ENCODE measurements at places on chromosomes 5 and 9. TPM values are rescaled to one million over a fixed set of nuclear protein-coding genes. Genes with fewer than 3 reads are reported as not detected.

DPYSL3 gene
- total RNA-seq, result 38.3 TPM

SOX30 gene
- total RNA-seq, result 0.23 TPM

COL5A1 gene
- total RNA-seq, result 16.0 TPM

RHOBTB3 gene
- total RNA-seq, result 86.4 TPM

TIGD6 gene
- total RNA-seq, result 0.75 TPM

IL4 gene
- not detected for total RNA-seq

SCGB3A1 gene
- not detected for total RNA-seq

MAST4 gene
- total RNA-seq, result 17.3 TPM

FAXDC2 gene
- 0.52 TPM for total RNA-seq

ADRA1B gene
- total RNA-seq, result 4.0 TPM

GABRA6 gene
- not detected for total RNA-seq

CER1 gene
- not detected for total RNA-seq

PDE8B gene
- 0.35 TPM for total RNA-seq

DNA sequence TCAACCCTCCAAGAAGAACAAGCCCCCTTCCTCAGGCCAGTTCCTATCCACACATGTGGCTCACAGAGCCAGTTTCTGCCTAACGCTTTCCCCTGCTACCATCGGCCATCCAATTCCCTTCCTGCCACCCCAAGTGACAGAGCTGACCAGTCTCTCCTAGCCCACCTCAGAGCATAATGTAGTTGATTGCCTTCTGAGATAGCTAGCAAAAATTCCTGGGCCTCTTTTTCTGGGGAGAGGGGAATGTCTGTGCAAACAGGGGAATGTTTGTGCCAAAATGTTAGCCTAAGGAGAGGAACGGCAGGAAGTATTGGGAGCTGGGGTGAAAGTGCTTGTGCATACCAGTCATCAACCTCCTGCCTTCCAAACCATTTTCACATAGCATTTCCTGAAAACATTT, 157.0 kb downstream of the PJA2 start:
- DNase-seq, result no peak

- DNase-seq, result no peak
Observed at GRCh38 chr9:89234205-89235067, 55.8 kb upstream of the SHC3 start.

- no peak for DNase-seq
Observed at GRCh38 chr5:156230887-156231286, 96.1 kb upstream of the SGCD start.

DNA sequence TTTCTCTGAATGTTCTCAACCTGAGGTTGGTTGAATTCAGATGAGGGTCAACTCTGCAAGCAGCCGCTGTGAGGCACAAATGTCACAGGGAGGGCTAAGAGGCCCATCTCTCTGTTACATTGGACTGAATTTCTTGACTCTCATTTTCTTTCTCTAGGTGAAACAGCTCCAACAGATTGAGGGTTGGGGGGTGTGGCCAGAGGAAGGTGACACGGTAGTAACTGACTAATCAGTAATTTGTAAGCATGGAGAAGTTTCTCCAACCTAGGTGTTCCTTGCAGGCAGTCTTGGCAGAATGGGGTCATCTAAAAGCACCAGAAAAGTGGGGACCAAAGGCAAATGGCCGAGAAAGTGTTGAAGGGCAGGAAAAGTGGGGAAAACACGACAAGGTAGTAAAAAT, 16.8 kb downstream of the CCT5 start:
- DNase-seq, result no peak

GRCh38 chr5:143796753-143797152, 15.2 kb upstream of the HMHB1 start:
- DNase-seq, result no peak

DNA sequence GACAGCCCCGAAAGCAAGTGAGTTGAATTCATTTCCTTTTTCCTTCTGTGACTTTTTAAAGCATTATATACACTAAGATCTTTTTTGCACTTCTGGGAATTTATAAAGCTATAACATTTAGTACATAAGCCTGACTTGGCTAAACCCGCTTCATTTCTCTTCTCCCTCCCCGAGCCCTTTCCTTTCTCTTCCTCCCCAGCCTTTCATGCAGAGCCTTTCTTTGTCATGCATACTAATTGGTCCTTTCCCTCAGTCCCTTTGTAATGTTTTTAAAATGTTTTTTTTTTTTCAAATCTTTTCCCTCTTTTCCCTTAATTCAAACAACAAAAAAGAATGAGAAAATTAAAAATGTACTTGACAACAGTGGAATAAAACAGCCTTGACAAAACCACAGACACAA, 246.4 kb downstream of the PSAT1 start:
- no peak for DNase-seq

GRCh38 chr5:158058208-158059120, 199.5 kb upstream of the CLINT1 start:
- no peak for DNase-seq

DNA sequence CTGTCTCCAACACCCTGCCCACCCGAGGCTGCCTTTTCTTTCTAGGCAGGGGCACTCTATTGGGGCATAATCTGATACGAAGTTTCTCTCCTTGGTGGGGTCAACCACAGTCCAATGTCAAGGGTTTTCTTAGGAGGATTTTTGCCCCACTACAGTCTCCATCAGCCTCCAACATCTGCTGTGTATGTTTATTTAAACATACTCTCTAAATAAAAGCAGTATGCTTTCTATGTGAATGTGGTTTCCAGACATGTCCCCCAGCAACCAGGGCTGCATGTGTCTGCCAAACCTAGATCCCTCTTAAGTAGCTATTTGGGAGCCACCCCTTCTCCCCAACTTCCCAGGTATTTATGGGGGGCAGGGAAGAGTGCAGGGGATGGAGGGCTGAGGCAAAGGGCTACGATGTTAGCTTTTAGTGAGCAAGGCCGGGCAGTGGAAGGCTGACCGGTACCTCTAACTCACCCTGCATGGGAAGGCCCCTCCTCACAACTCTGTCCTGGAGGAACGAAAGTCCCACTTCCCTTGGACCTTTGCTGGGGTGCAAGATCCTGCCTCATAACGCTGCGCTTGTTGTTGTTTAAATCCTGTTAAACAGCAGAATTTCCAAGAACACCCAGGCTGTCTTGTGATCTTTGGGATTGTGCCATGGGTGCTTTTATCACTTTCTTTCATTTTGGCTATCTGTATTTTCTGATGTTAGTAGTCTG, 75.4 kb downstream of the NREP start:
- DNase-seq, result no peak

- DNase-seq, result no peak
Observed at GRCh38 chr9:125332527-125332926, 70.9 kb downstream of the GAPVD1 start.

DNA sequence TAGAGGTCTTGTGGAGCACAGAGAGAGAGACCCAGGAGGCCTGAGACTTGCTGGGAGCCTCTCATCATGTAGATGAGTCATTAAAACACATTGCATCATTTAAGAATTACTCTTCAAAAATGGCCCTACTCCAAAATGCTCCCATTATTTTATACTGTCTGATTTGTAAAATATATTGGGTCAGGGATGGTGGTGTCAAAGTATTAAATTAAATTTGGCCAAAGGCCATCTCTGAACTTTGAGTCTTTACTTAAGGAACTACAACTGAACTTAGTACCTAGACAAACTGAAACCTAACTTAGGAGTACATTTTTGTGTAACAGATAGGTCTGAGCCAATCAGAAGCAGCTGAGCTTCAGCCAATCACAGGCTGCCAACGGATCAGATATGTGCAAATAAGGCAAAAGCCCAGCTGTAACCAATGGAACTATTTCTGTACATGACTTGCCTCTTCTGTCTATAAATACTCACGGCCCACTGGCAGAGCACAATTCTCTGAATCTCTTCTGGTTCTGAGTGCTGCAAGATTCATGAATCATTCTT, 657.2 kb downstream of the TLE1 start:
- peak; percentile 78 for DNase-seq

DNA sequence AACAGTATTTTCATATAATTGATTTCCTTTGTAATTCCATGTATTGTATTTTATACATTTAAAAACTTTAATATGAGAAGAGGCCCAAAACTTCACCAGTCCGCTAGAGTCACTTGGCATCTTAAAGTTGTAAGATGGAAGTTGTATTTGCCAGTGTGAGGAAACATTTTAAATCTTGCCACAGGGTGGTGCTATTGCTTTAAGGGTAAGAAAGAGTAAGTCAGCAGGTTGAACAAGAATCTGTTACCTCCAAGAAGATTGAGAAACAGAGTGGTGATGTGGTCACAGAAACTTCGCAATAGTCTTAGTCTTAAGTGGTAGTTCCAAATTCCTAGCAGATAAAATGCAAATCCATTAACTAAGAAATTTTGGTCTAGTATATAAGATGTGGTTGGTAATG, 39.8 kb upstream of the RANBP6 start:
- DNase-seq, result peak; percentile 96

DNA sequence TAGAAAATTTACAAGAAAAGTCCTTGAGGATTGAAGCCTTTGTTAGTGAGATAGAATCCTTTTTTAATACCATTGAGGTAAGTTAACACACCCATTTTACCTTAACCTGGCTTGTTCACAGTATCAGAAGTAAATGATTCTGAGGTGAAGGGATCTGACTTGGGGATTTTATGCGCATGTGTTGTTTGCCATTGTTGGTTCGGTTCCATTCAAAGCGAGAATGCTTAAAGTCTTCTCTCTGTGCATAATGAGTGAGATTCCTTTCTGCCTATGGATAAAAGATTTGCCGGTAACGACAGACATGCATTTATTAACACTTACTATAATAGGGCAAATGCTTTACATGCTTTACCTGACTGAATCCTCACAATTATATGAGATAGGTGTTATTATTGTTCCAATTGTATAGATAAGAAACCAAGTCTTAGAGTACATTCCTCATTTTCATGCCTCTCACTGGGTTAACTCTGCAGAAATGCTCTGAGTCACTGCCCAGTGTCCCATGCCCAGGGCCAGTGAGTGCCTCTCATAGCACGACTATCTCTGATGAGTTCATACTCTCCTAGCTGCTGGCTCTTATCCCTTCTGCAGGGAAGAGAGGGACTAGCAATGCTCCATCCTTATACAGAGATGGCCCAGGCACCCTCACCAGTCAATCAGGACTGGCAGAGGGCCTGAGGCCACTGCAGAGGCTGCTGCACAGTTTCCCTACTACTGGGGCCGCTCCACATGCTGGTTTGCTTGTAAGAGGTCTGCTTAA, 54.4 kb downstream of the CMYA5 start:
- DNase-seq, result no peak

GRCh38 chr5:1295650-1296037, 776 bp upstream of the TERT start:
- DNase-seq, result no peak

DNA sequence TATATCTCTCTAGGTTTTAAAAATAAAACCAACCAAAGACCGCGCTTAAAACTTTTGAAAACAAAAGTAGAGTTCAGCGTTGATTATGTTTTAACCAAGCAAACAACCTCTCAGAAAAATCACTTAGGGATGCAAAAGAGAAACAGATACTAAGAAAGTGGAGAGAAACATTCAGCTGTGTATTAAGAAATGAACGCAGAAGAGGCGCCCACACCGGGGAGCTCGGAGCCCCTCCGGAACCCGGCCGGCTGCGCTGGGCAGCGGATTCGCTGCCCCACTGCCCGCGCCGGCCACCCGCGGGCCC, 1.4 kb downstream of the PITX1 start:
- no peak for DNase-seq

GRCh38 chr5:100901821-100902341, 1.2 kb downstream of the ST8SIA4 start:
- DNase-seq, result no peak

DNA sequence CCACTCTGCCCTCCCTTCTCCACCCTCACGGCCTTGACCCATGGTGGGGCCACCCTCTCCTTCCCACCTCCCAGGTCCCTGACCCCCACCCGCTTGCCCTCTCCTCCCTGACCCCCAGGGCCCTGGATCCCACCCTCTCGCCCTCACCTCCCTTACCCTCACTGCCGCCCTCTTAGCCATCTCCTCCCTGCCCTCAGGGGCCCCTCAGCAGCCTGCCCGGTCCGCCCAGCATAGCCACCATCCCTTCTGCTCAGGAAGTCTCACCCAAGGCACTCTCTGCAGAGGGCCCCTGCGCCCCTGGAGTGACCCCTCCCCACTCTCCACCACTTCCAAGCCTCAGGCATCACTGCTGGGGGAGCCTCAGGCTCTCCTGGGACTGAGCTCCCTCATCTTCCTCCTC, 66.3 kb downstream of the MRPL36 start:
- no peak for DNase-seq

- no peak for DNase-seq
Observed at GRCh38 chr5:5304361-5305020, 118.0 kb upstream of the ICE1 start.

DNA sequence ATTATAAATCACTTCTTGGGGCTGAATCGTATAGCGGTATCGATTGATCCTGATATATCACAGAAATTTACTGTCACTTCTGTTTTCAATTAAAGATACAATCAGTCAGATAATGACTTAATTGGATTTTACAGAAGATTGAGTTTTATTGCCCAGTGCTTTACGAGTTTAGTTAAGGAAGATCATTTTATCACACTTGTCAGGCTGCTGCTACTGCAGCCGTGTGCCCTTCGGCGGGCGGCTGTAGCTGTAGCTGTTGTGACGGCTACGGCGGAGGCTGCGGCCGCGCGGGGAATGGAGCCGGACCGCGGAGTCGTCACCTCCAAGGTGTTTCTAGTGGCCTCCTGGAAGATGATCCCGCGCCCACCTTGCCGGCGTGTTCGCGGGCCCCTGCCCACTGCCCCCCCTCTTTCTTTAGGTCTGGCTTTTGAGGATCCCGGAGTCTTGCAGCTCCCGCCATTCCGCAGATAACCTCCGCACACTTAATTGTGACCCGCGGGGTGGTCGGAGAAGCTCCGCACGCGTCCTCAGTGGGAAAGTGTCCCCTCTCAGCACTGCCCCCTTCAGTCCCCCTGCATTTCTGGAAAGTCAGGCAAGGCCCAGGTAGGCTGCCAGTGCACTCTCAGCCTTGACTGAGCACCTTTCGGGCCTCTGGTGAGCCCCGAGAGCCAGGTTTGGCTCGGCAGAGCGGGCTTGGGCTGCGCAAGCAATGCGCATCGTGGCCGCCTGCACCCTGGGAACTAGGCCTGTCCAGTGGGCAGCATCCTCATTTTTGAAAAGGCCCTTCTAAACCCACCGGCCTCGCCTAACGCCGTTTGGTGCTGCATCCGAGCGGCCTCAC, 6.9 kb upstream of the DMRT3 start:
- no peak for DNase-seq

DNA sequence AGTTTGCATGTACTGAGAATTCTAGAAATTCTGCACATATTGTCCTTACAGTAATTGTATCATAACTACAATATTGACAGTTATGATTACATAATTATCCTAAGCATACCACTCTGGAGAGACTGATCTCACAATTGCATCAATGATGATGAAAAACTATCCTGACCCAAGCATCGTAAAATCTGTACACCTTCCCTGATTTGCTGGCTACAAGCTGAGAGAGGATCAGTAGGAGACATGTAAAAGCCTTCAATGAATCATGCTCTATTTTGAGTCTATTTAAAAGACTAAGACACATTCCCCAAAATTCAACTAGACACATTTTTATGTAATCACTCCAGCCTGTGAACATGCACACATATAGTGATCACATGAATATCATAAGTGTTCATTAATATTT, 1833.8 kb downstream of the EFNA5 start:
- no peak for DNase-seq

GRCh38 chr5:160547061-160547460, 125.4 kb downstream of the PTTG1 start:
- DNase-seq, result no peak
